RKO (cell line): ENCODE measurements at places on chromosomes 1 and 21.

DNA sequence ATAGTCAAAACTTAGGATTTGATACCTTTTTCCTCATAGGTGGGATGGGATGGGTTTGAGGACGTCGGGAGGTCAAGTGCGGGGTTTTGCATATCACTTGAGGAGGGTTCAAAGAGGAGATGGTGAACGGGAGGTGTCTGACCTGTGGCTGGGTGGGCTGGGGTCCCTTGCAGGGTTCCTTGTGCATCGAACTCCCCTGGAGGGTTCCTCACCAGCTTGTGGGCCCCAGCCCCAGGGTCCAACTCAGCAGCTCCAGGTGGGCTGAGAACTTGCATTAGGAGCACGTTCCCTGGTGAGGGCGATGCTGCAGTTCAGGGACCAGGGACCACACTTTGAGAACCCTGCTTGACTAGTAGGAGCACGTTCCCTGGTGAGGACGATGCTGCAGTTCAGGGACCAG lies 23.2 kb downstream of the TRPM2 start:
- DNase-seq: no peak

DNA sequence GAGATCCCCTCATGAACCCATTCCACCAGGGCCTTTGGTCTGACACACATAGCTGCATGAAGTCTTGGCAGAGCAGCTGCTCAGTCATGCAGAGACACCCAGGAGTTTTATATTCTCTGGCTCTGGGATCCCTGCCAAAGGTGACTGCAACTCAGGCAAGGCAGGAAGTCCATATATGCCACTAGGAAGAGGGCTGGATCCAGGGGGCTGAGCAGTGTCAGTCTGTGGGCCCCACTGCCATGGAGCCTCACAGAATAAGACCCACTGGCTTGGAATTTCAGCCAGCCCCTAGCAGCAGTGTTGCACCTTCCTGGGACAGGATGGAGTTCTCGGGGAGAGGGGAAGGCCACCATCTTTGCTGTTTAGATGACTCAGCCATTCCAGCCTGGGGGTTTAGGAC lies 199.7 kb downstream of the TBX15 start:
- DNase-seq: no peak

- DNase-seq: no peak
Measured at GRCh38 chr1:97727029-97727428, 193.8 kb downstream of the DPYD start.

- no peak for DNase-seq
Measured at GRCh38 chr21:17195976-17196375, 316.9 kb upstream of the CXADR start.

DNA sequence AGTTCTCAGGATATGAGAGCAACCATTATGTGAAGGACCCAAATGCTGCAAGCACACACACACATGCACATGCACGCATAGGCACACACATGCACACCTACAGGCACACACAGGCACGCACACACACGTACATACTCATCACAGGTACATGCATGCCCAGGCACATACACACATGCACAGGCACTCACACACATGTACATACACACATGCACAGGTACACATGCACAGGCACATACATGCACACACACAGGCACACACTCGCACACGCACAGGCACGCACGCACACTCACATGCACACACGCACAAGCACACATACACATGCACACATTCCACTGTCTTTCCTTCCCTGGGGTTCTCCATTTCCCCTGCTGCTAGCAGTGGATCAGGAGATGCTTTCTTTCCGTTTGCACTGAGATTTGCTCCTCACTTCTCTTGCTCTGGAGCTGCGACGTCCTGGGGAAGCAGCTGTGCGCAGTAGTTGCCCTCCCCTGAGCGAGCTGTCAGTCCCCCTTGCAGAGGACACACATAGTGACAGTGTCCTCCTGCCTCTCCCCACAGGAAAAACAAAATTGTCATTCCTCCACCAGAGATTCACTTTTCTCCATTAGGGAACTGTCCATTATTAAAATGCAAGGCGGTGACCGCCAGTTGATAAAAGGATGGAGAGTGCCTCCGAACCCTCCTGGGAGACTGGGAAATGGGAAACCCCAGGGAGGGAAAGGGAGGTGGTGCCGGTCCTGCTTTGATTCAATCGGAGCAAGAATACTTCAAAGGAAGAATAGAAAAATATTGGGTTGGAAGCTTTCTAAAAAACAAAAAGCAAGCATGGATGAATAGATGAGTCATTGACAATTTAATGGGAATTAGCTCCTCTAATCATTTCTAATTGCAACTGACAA lies 69.5 kb downstream of the WDR4 start:
- no peak for DNase-seq

DNA sequence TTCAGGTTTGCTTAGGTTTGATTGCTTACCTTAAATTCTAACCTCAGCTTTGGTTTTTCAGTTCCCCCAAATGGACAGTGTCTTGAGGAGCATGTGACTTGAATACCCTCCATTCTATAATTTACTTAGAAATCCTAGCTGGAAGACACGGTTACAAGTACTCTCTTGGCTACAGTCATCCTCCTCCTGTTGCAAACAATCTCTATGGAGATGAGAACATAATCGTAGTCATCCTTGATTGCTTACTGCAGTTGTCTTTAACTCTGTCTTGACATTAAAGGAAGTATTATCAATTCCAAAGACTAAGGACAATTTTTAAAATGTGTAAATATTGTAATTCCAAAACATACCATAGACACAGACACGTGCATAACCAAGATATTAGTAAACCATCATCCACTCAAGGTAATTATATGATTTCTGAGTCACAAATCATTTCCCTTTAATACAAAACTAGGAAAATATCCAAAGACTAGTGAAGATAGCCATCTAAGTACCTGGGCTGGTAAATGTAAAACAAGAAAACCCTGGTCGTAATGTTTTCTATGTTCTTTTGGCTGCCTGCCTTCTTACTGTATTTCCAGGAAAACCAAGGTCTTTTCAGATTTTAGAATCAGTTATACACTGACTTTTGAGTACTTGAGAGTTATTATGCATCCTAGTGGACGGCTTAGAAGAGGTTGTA lies 149.9 kb downstream of the CHRM3 start:
- no peak for DNase-seq

GRCh38 chr1:247992986-247993385 lies 20.5 kb upstream of the OR2L5 start:
- no peak for DNase-seq

GRCh38 chr1:27568300-27569087 lies 35.5 kb downstream of the AHDC1 start:
- peak; percentile 80 for DNase-seq
